Karpas-422 (cell line): ENCODE measurements at places on chromosomes 5 and 9.

GRCh38 chr9:137189297-137190295 is 1.1 kb downstream of the SSNA1 start:
- DNase-seq: no peak

DNA sequence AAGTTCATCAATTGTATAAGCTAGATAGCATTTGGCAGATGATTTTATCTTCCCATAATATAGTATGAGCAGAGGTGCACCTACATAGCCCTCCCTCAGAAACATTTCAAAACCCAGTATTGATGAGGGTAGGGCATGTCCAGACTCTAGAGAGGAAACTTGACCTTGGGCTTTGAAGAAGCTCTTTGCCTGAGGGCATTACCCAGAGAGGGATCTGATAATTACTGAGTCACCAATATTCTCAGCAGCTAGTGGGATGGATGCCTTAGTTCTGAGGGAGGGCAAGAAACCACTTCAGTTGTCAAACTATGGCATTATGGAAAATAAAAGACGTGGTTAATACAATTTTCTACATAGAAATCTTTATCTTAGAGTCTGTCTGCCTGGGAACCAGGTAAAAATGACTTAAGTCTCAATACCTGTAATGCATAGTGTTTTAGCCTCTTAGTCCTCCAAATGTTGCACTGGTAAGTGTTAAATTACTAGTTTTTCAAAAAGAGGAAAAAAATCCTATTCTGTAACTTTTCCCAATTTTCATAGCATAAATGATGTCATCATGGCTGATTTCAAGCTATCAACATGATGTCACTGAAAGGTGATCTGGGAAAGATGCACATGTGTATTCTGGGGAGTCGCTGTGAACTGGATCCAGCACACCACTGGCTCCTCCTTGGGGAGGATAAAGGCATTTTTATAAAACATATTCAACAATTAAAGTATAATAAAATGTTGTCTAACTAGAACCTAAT is 809.0 kb downstream of the KCTD16 start:
- no peak for DNase-seq

- no peak for DNase-seq
Measured at GRCh38 chr9:110620726-110621125, 41.2 kb upstream of the SVEP1 start.

GRCh38 chr5:191036-191948 is at the start of gene LRRC14B:
Gene LRRC14B (plus strand): TSS chr5:191495. CDS start chr5:191539, 44 bp downstream.
- peak; percentile 50 for DNase-seq

- DNase-seq: no peak
Measured at GRCh38 chr5:127423173-127423798, 94.2 kb upstream of the PRRC1 start.

DNA sequence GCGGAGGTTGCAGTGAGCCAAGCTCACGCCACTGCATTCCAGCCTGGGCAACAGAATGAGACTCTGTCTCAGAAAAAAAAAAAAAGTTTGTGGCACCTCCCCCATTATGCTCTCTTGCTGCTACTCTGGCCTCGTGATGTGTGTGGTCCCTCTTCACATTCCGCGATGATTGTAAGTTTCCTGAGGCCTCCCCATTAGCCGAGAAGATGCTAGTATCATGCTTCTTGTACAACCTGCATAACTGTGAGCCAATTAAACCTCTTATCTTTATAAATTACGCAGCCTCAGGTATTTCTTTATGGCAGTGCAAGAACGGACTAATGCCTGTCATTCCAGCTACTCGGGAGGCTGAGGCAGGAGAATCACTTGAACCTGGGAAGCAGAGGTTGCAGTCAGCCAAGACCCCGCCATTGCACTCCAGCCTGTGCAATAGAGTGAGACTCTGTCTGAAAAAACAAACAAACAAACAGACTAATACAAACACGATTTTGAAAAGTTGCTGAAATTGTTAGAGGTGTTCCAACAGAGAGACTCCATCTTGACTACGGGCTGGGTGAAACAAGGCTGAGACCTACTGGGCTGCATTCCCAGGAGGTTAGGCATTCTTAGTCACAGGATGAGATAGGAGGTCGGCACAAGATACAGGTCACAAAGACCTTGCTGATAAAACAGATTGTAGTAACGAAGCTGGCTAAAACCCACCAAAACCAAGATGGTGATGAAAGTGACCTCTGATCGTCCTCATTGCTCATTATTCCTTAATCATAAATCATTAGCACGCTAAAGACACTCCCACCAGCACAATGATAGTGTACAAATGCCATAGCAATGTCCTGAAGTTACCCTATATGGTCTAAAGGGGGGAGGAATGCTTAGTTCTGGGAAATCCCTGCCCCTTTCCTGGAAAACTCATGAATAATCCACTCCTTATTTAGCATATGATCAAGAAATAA is 8.3 kb upstream of the AFF4 start:
- no peak for DNase-seq

DNA sequence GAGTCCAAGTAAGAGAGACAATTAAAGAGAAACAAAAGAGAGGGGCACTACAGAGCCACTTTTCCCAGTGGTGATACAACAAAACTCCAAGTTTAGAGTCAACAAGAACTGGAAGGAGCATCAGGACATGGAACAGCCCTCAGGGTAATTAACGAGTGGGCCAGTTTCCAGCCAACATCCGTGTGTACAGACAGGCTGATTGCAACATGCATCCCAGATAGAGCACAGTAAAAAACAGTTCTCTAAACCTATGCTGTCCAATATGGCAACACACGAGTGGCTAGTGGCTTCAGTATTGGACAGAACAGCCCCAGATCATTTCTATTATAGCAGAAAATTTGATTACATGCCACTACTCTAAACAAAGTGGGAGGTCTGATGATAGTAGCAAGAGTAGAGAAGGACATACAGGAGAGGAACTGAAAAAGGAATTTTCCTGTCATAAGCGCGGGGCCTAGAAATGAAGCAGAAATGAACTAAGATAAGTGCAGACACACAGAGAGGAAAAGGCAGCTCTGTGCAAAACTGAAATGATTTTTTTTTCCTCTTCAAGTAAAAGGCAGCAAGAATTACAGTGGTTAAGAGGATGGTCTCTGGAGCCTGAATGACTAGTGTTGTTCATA is 175.6 kb upstream of the CCNG1 start:
- DNase-seq: no peak

GRCh38 chr9:125049212-125050049 is 93.9 kb downstream of the SCAI start:
- no peak for DNase-seq
